ENCODE measurements at places on chromosomes 1 and 21.

- no peak for DNase-seq
Measured at GRCh38 chr1:241157435-241157834, 199.6 kb downstream of the RGS7 start.

GRCh38 chr1:38693759-38694158 is 165.8 kb downstream of the RRAGC start:
- no peak for DNase-seq

DNA sequence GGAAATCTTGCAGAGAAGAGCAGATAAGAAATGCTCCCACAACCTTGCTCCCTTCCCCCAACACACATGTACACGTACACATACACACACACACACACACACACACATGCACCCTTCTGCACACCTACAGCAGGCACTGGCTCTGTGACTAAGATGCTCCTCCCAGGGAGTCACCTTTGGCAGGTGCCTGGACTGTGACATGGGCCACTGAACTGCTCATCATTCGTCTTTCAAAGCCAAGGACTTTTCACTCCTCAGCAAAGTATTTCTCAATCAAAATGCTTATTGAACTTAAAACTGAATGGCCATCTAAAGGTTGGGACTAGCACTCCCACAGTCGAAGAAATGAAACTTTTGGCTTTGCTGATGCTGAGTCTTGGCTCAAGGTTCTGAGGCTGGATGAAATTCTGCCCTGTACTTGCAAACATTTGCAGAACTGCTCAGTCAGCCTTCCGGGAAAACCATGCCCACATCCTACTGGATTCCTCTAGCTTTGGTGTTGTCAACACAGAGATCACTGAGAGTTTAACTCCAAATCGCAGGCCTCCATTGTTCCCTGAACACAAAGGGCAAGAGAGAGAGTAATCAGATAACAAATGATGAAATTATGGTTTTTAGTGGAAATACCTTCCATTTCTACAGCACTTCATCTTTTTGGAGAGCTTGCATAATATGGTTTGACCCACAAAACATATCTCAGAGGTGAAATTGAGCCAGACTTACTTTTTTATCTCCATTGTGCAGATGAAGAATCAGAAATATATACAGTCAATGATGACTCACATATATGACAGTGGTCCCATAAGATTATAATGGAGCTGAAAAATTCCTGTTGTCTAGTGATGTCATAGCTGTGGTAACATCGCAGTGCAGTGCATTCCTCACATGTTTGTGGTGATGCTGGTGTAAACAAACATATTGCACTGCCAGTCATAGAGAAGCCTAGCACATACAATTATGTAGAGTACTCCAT is 72.4 kb upstream of the BCAR3 start:
- no peak for DNase-seq

GRCh38 chr1:43431676-43432075 is 22.1 kb downstream of the HYI start:
- no peak for DNase-seq

- DNase-seq: no peak
Measured at GRCh38 chr1:93735722-93736121, 54.1 kb upstream of the BCAR3 start.

DNA sequence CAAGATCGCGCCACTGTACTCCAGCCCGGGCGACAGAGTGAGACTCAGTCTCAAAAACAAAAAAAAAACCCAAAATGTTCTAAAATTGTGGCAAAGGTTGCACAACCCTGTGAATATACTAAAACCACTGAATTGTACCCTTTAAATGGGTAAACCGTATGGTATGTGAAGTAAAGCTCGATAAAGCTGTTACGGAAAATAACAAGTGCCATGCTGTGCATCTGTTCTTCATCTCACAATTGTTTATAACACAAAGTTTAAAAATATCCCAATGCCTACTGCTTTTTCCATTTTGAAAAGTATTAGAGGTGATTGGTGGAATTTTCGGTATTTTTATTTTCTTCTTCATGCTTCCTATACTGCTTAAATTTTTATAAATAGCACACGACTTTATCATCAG is 111.5 kb downstream of the ENAH start:
- DNase-seq: no peak

DNA sequence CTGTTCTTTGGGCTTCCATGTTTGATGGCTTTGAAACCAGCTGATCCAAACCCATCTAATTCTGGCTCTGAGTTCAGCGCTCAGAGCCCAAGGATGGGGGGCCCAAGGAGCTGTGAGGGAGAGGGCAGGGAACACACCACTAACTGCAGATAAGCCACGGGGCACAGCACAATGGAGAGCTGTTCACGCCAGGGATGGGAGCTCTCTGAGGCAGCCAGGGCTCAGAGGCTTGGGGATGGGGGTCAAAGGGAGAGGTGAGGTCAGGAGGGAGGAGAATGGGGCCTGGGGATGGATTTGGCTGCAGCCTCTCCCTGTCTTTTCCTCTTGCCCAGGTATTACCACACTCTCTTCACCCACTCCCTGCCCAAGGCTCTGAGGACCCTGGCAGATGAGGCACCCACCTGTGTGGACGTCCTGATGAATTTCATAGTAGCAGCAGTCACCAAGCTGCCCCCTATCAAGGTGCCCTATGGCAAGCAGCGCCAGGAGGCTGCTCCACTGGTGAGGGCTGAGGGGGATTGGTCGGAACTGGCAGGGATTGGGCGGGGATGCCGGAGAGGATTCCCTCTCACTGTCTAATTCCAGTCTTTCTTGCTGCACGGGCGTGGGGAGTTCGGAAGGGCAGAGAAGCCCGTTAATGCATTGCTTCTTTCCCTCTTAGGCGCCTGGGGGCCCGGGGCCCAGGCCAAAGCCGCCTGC is 11.3 kb downstream of the SLC30A2 start:
- DNase-seq: no peak

GRCh38 chr1:66285618-66286270 is 248.2 kb upstream of the SGIP1 start:
- no peak for DNase-seq

- DNase-seq: no peak
Measured at GRCh38 chr1:162599451-162599850, 32.8 kb upstream of the DDR2 start.

- no peak for DNase-seq
Measured at GRCh38 chr21:45302082-45303061, 14.7 kb upstream of the POFUT2 start.

DNA sequence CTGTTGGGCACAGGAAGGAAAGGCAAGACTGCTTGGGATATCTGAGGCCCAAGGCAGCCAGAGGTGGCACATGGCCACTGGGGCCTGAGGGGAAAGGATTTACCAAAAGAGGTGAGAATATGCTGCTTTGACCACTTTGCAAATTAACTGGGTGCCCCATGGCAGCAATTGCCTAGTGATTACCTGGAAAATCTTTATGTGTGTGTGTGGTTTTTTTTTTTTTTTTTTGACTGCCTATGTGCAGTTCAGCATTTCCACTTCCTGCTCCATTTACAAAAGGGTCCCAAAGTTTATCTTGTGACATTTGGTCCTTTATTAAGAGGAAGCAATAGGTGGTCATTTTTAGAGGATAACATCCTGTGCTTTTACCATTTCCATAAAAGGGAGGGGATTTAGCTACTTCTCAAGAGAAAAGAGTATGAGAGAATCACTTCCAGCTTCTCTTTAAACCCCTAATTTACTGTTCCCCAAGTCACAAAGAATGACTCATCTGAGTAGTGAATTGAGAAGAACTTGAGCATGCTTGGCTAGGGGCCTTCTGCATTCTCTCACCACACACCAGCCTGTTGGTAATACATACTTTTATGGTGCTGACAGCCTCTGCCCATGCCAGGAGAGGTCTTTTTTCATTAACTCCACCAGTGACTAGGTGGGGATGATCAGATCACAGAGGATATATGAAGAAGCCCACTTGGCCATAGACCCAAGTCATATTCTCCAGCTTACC is 52.1 kb downstream of the SYDE2 start:
- DNase-seq: no peak

- DNase-seq: no peak
Measured at GRCh38 chr1:183912265-183912886, 107.5 kb downstream of the RGL1 start.

- DNase-seq: no peak
Measured at GRCh38 chr1:230301322-230301721, 124.8 kb downstream of the PGBD5 start.

DNA sequence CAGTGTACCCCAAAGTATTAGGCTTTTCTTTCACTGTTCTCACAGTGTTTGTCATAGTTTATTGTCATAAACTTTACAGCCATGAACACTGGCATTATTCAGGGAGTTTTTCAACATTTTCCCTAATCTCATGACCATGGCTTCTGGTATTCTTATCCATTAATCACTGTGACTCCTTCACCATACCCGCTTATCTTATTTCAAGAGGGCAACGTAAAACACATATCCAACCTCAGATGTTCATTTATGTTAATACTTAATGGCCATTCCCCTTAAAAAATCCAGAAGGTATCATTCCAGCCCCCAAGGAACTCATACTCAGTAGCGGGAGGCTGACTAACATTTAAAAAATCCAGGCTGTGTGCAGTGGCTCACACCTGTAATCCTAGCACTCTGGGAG is 78.5 kb upstream of the RGS4 start:
- no peak for DNase-seq

- DNase-seq: peak; percentile 36
Measured at GRCh38 chr1:18041685-18042355, 65.8 kb upstream of the IGSF21 start.

- no peak for DNase-seq
Measured at GRCh38 chr21:38148046-38148445, 108.7 kb upstream of the KCNJ15 start.

DNA sequence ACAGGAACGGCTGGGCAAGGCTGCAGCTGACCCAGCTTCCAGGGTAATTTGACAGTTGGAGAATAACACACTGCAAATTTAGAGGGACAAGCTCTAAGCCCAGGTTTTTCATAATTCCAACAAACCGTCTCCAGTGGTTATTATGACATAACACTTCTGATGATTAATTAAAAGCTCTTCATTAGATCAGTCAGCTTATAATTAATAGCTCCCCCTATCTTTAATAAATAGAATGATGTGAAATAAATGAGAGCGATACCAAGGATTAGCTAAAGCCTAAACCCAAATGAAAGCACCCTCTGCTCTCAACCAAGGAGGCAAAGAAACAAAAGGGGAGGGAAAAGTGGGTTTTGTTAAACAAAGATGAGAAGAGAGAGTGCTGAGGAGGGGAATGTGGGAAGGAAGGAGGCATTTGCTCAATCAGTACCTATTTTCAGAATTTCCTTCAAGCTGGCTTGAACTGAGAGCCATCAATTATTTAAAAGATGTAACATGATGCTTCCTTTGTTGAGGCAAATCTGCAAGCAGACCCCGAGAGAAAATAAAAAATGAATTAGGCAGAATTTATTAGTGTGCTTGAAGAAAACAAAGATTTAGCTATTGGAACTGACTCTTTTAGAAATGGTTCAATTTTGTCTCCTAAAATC is 221.8 kb upstream of the ESRRG start:
- no peak for DNase-seq

DNA sequence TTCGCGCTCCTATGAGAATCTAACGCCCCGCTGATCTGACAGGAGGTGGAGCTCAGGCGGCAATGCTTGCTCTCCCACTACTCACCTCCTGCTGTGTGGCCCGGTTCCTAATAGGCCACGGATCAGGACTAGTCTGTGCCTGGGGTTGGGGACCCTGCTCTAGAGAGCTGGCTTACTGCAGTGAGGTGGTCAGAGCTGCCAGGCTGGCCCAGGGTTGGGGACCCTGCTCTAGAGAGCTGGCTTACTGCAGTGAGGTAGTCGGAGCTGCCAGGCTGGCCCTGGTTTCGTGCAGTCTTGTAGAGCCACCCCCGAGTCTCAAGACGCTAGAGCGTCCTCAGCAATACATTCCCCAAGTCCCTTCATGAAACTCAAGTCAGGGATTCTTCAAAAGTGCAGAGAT is 27.5 kb downstream of the SLC37A1 start:
- DNase-seq: no peak

DNA sequence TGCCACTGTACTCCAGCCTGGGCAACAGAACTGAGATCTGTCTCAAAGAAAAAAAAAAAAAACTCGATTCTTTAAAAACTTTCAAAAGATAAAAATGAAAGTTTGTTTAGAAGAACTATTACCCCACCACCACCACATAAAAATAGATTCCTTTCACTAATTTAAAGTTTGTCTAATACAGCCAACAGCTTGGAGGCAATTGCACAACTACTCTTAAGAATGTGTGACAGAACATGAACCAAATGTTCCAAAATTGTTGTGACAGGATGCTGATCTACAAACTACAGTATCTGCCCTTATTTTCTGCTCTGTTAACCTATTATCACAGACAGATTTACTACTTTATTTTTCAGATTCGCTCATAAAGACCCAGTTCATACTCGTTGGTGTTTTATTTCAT is 5.5 kb upstream of the TGFBR3 start:
- no peak for DNase-seq

GRCh38 chr1:175270361-175270760 is 77.8 kb upstream of the KIAA0040 start:
- no peak for DNase-seq

DNA sequence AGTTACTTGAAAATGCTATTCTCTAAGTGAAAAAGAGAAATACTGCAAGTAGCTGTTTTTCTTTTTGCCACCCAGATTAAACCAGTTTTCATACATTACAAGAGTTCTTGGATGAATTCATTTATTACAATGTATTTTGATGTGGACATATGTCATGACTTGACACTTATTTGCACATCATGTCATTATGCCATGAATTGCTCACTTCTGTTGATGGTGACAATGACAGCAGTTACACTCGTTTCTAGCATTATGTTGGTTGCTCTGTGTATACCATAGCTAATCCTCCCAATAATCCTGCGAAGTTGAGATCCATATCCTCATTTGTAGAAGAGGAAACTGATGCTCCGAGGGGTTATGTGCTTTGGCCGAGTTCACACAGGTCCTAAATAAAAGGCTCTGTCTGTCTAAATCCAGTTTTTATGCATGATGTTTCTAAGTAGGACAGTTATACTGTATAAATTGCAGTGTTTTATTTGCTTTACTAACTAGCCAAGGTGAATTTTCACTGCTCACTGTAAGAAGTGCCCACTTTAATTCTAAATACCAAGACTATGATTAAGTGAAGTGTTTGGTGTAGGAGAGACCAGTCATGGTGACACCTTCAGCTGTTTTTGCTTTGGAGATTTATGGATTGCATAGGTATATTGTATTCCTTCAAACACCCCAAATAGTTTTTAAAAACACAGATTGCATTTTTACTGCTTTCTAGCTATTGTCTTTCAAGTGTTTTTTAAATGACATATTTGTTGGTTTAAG is 56.7 kb downstream of the PRDM2 start:
- DNase-seq: no peak

GRCh38 chr1:34009340-34009985 is 145.6 kb downstream of the HMGB4 start:
- DNase-seq: no peak

- DNase-seq: no peak
Measured at GRCh38 chr1:113133038-113133437, 60.0 kb downstream of the LRIG2 start.

DNA sequence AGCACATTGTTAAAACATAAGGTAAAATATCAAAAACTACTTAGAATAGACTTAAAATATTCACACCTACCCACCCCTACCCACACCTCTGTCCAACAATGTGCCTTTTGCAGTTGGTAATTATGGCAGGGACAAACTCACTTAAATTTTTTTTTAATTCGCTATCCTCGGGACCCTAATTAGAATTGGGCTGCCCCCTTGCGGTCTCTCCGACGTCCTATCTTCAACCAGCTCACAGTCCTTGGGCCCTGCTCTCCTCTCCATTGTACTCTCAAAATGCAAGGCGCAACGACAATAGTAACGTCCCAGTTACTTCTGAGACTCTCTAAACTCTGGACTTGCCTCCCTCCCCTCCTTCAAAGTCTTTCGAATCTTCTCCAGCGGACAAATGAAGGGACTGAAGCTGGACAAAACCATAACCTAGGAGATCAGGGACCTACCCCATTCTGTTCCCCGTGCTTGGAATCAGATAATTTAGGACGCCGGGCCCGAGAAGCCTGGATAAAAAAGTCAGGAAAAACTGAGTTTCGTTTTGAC is 1.1 kb upstream of the CIART start:
- peak; percentile 72 for DNase-seq
